ENCODE measurements at places on chromosomes 5 and 9.

- no peak for DNase-seq
Measured at GRCh38 chr5:89473196-89473595, 590.2 kb upstream of the MEF2C start.

DNA sequence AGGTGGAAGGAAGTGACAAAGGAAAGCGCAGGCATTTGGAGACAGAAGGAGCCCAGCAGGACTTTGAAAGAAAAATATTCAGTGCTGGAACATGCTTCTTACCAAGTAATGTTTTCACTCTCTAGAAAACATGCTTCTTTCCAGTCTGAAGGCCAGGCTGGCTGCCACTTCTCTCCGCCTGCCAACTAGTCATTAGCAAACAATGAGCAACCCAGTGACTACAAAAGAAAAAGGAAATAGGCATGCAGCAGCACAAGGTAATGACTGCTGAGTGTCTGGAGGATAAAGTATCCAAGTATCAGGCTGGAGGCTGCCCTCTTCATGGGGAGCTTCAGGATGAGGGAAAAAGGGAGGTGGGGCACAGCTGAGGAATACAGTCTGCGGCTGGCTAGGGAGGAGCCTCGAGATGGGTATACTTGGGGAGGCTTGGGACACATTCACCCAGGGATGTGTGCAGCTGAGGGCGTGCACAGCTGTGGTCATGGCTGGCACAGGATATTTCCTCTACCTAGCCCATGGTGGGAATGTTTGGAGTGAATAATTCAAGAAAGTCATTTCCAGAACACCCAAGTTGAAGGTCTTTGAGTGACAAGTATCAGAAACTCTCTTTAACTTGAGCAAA is 161.5 kb upstream of the KIF2A start:
- no peak for DNase-seq

- DNase-seq = no peak
Measured at GRCh38 chr5:132528866-132529634, 14.3 kb downstream of the IL5 start.

GRCh38 chr5:9829621-9830020 is 199.5 kb upstream of the TAS2R1 start:
- DNase-seq = no peak

DNA sequence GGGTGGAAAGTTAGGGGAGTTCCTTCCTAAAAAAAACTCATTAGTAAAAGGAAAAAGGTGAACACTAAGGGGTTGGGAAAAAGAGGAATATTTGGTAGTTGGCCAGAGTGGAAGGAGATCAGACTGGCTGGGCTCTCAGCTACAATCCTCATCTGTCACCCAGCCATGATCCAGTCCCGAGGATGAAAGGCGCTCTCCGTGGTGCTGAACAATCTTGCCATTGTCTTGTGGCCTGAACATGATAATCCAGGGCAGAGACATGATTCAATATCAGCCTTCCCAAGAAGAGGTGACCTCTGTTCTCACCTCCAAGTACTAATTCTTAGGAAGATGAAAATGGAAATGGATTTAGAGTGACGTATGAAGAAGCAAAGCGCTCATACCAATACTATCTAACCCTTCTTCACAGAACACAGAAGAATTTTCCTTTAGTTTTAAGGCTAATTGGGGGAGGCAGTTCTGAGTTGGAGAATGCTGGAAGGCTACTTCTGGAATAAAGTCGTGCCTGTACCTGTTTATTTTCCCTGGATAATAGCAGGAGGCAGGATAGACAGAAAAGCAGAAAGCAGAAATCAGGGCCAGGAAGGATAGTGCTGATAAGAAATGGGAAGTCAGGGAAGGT is 36.6 kb upstream of the MYORG start:
- peak; percentile 4 for DNase-seq

DNA sequence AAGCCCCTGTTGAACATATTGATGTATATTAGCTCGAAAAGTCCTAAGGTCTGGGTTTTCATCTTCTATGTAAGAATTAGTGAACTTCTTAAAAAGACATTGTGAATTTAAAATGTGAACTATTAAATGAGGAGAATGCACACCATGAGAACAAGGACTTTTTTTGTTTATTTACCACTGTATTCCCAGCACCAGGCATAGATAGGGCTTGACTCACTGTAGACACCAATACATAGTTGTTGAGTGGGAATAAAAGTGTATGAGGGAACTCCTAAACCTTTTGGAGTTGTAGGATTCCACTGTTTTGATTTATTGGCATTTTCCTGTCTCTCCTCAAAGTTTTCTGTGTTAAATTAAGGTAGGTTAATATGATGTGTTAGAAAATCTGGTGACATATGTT is 40.3 kb downstream of the NNT start:
- no peak for DNase-seq

DNA sequence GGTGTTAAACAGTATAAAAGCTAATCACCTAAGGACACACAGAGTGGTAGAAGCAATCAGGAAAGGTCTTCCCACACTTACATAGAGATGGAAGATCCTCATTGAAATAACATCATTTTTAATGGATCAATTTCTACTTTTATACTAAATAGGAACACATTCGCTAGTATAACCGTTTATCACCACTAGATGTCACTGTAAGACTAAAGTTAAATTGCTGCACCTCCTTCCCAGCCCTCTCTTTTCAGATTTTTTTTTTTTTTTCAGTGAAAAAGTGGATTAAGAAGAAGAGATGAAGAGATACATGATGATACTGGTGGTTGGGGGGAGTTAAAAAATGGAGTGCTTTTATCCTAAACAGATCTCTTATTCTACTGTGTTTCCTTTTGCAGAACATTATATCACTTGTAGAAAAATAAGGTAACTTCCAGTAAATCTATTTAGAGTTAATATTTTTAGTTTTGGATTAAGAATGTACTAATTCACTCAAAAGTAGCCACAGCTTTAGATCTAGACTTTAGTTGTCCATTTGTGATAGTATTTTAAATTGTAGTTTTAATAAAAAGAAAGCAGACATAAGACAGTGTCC is 116.9 kb upstream of the ARRDC3 start:
- DNase-seq = no peak

DNA sequence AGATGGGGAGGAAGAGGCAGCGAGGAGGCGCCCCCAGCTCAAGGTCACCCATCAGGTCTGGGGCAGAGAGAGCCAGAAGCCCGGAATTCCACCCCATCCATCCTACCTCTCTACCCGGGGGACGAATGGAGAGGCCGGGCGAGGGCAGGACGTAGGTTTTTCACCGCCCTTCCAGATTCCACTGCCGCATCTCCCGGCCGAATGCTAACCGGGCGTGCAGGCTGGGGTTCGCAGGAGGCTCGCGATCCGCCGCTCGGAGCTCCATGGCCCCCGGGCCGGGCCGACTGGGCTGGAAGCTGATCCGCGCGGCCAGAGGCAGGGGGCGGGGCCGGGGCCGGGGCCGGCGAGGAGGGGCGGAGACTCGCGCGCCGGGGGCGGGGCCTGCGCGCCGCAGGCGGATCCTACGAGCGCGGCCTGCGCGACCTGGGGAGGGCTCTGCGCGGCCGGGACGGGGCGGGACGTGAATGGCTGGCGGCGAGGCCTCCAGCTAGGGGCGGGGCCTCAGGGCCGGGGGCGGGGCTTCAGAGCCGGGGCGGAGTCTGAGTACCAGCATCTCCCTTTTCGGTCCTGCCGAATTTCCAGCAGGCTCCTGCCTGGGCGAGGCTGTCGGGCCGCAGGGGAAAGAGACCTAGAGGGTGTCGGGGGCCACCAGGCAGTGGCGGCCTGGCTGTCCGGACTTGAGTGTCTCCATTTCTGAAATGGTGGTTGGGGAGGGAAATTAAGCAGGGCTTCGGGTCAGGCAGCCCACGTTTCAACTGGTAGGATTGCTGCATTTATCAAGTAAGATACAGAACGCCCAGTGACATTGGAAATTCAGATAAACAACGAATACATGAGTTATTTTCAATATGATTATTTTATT is at the start of gene ST6GALNAC4:
Gene ST6GALNAC4 (minus strand): TSS at position 322 of the 862 bp plus-strand sequence. CDS start 622 bp downstream, outside the sequence.
- DNase-seq = peak; percentile 93

- DNase-seq = no peak
Measured at GRCh38 chr5:96734871-96735325, 72.7 kb downstream of the CAST start.
